Iris pigment epithelial cell (primary cell): ENCODE measurements at places on chromosomes 11 and 22.

GRCh38 chr11:118353084-118353710, 6.2 kb upstream of the UBE4A start:
- peak; percentile 12 for DNase-seq

DNA sequence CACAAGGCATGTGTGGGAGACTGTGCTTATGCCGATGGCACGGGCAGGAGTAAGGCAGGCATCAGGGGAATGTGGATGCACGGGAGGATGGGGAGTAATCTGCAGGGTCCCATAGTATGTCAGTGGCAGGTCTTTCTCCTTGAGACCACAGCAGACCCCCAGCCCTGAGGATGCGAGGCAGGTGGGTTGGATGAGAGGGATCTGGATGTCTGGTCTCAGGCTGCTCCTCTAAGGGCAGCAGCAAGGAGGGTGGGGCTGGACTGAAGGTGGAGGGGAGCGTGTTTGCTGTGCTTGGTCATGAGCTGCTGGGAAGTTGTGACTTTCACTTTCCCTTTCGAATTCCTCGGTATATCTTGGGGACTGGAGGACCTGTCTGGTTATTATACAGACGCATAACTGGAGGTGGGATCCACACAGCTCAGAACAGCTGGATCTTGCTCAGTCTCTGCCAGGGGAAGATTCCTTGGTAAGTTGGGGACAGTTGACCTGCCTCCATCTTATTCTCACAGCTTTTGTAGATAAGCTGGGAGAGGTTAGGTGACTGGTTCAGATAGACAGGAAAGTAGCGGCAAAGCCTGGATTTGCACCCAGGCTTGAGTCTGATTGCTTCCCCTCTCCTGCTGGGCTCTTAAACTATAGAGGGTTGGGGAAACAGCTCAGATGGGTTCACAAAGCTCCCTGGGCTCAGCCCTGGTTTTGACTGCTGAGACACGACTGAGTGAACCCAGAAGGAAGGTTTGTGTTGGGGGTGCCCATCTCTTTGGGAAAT, at the start of gene APOL1:
Gene APOL1 (plus strand): TSS at position 380 of the 769 bp plus-strand sequence. CDS start 1,823 bp downstream, outside the sequence.
- DNase-seq, result peak; percentile 63

DNA sequence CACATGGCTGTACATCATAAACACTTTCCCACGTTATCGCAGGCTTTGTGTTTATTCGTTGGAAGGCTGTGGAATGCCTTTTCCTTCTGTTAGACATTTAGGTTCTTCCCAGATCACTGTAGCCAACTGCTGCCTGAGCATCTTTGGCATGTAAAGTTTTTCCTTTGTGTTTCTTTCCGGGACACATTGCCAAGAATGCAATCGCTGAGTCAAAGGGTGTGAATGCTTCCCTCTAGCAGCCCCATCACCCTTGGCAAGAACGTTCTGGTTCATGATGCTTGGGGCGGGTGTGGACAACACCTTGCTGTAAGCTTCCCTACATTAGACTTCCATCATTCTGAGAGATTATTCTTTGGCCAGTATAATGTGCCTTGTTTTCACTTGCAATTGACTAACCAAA, 136.2 kb downstream of the OSBP2 start:
- peak; percentile 90 for DNase-seq

DNA sequence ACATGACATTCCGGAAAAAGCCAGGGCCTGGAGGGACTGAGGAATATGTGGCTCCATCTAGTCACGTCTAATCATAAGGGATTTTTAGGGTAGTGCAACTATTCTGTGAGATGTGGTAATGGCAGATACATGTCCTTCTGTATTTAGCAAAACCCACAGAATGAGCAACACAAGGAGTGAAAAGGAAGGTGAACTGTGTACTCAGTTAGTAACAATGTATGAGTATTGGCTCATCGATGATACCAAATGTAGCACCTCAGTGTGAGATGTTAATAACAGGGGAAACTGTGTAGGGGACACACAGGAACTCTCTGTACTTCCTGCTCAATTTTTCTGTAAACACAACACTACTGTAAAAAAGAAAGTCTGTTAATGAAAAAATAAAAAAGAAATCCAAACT, 42.0 kb upstream of the CARS1 start:
- no peak for DNase-seq

DNA sequence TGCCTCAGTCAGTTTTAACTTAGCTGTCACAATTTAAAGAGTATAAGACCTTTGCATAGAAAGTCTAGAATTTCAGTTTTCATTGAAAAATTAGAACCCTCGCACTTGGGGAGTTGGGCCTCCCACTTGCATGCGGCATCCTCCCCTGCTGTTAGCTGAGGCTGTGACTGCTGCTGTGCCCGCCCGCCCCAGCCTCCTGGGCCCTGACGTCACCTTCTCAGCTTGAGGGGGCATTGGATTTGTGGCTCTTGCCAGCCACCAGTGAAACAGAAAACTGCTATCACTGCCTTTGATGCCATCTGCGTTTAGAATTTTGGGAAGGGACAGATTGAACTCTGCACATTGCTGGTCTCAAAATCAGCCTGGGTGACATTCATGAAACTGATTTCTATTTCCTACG, 108.7 kb downstream of the CTTN start:
- no peak for DNase-seq

GRCh38 chr11:73215191-73216134, 2.6 kb upstream of the P2RY2 start:
- DNase-seq, result no peak

GRCh38 chr11:119676461-119677020, 52.5 kb downstream of the NECTIN1 start:
- peak; percentile 31 for DNase-seq

DNA sequence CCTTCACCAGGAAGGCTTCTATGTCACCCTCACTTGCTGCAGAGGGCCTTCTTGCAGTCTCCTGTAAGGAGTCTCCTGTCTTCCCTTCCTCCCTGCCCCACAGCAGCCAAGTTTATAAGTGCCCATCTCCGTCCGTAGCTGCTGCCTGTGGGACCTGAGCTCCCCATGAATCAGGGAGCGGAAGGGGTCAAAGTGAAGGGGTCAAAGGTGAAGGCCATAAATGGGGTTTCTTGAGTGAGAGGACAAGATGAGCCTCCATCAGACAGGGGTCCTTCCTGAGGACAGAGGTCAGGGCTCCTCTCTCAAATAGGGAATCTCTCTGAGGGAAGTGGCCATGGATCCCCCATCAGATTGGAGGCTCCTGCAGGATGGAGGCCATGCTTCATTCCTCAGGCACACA, 44.4 kb downstream of the ARRB1 start:
- DNase-seq, result no peak

GRCh38 chr11:105673089-105673488, 63.2 kb downstream of the GRIA4 start:
- DNase-seq, result peak; percentile 64

- DNase-seq, result no peak
Observed at GRCh38 chr11:118152020-118152551, 537 bp downstream of the SCN4B start.

GRCh38 chr11:94511932-94512781, at the start of gene C11orf97:
Gene C11orf97 (plus strand): TSS chr11:94512461. CDS start chr11:94512529, 68 bp downstream.
- peak; percentile 39 for DNase-seq

- no peak for DNase-seq
Observed at GRCh38 chr11:26779074-26779865, 57.4 kb upstream of the SLC5A12 start.

DNA sequence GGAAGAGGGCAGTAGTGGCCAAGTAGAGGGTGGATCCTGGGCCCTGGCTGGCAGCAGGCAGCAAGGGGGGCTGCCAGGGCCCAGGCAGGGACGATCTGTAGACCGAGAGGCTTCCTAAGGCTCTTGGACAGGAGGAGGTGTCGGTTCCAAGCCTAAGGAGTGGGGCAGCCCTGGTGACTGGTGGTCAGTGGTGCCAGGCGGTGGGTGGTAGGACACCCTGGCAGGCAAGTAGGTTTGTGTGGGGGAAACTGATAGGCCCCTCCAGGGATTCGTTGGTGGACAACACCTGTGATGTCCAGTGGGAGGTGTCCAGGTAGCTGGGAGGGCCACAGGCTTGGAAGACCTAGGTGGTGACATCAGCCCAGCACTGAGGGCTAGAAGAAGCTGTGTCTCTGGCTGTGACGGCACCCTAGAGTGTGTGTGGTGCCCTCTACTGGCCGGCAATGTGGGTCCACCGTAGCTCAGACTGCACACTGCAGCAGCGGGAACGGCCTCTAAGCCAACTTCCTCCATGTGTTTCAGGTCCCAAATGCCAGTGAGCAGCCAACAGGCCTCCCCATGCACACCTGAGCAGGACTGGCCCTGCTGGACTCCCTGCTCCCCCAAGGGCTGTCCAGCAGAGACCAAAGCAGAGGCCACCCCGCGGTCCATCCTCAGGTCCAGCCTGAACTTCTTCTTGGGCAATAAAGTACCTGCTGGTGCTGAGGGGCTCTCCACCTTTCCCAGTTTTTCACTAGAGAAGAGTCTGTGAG, 9.4 kb upstream of the SAMM50 start:
- peak; percentile 65 for DNase-seq

- no peak for DNase-seq
Observed at GRCh38 chr22:32882774-32883530, 81.4 kb downstream of the TIMP3 start.

DNA sequence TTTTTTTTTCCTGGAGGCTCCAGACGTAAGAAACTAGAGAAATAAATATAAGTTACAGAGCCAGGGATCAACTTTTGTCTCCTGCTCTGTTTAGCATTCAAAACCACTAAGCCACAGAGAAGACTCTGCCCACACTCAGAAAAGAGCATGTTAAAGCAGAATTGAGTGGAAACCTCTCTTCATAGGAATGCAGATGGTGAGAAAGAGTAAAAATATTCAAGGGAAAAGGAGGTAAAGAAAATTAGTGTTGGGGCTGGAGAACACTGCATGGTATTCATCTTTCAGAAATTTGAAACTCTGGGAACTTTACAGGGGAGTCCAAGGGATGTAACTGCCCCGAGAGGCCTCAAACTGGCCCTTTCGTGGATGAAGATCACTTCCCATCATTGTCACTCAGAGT, 65.1 kb downstream of the CLMP start:
- DNase-seq, result peak; percentile 77

DNA sequence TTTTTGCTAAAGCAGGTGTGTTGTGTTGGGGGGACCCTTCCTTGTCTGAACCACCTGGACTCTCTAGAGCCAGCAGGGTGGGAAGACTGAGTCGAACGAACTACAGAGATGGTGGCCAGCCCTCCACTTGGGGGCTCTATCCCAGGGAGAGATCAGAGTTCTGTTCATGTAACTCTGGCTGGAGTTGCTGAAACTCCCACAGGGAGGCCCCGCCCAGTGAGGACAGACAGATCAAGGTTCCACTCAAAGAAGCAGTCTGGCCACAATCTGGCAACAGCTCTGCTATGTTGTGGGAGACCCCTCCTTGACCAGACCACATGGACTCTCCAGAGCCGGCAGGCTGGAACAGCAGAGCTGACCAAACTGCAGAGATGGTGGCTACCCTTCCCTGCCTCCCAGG, 20.2 kb upstream of the OR5AK2 start:
- no peak for DNase-seq

GRCh38 chr11:114762408-114762807, 84.1 kb downstream of the NXPE2 start:
- peak; percentile 66 for DNase-seq

- no peak for DNase-seq
Observed at GRCh38 chr11:59953463-59954218, 10.2 kb upstream of the OOSP4A start.
